Suppressor macrophage treated with lipopolysaccharide for 1 hour (primary cell): ENCODE measurements at places on chromosomes 2 and 18.
A peak's percentile ranks its signal among the peaks of the same experiment; 100 is the strongest.

- no peak for DNase-seq
Observed at GRCh38 chr2:42046819-42047487, 868 bp upstream of the PKDCC start.

DNA sequence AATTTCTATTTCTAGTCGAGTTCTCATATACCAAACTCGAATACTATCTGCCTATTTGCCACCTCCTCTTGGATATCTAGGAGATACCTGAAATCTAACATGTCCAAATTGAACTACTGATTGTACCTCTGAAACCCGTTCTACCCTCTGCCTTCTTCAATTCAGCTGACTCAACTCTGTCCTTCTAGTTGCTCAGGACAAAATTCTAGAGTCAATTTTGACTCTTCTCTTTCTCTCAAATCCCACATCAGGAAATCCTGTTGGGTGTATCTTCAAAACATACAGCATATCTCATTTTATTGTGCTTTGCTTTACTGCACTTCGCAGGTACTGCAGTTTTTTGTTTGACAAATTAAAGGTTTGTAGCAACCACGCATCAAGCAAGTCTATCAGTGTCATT is 137.8 kb downstream of the ZAP70 start:
- no peak for DNase-seq

DNA sequence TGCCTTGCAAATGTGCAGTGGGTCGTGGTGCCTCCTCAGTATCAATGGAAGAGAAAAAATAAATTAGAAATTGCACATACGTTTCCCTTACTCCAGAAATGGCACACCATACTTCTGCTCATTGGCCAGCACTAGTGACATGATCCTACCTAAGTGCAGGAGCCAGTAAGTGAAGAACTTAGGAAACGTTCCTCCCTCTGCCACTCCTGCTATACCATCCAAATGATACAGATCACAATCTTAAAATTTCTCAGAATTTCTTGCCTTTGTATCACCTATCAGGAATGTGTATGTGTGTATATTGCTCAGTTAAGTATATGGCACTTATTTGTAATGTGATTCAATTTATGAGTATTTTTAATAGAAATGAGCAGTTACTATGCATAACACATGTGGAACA is 237.0 kb upstream of the UBE2E3 start:
- DNase-seq = no peak

- DNase-seq = no peak
Observed at GRCh38 chr2:237692601-237693290, 65.4 kb downstream of the LRRFIP1 start.

DNA sequence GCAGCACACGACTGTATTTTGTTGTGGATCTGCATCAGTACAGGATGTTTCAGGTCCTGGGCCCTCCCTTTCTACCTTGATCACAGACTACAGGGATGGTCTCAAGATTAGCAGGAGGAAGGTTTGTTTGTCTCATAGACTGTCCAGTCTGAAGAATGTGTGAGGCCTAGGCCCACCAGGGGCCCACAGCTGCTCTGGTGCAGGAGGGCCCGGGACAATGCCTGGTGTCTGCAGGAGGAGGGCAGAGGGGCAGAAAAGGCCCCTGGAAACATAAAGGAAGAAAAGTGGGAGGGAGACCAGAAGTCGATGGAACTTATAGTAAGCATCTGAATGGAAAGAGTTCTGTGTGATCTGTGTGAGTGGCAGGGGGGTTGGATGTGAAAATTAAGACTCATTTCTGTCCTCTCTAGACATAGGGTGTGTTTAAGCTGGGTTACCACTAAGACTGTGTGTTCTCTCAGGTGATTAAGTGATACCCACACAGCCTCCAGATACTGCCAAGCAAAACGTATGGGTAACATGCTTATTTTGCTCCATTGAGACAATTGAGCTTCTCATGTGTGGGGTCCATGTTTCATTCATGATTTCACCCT is 33.4 kb upstream of the LPIN2 start:
- no peak for DNase-seq

GRCh38 chr2:40048506-40048905 is 269.4 kb upstream of the THUMPD2 start:
- DNase-seq = no peak

DNA sequence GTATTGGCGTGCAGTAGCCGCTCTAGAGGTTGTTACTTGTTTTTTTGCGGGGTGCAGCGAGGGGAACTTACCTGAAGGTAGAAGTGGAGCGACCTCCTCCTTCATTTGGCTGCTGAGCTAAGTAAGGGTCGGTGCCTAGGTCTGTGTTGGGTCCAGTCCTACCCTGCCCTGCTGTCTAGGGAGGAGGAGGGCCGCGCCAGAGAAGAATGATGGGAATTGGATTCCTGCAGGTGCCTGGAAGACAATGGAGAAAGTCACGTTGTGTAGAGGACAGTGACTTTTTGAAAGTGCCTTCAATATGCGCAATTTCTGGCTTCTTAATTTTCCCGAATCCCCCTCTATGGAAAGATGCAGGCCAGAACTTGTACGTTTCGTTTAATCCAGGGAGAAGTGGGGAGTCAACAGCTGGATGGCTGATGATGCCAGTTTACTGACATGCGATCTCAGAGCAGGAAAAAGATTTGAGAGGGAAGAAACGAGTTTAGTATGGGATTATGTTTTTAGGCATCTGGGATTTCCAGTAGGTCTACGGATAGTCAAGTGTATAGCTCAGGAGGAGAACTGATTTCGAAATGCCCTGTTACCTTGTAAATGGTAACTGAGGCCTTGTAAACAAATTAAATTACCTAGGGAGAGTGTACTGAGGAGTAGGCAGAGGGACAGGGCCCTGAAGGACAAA is 653 bp downstream of the MRPS9 start:
- no peak for DNase-seq

GRCh38 chr2:128436479-128437203 is 118.0 kb upstream of the HS6ST1 start:
- no peak for DNase-seq

DNA sequence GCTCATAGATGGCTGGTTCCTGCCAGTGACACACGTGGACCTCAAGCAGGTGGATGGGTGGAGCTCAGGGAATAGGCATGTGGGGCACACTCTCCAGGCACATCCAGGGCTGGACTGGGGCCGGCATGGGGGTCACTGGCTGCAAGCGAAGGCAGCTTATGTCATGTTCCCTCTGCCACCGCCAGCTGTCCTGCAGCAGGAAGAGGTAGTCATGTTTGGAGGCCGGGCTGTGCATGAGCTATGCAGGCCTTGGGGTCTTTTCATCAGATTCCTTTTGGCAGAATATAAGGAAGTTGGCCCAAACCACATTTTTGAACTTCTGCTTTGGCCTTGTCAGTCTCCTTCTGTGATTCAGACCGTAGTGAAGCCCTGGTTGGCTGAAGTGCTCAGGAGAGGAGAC is 61.5 kb downstream of the AGAP1 start:
- peak; percentile 50 for DNase-seq

- no peak for DNase-seq
Observed at GRCh38 chr2:172783165-172783898, 47.7 kb downstream of the RAPGEF4 start.

DNA sequence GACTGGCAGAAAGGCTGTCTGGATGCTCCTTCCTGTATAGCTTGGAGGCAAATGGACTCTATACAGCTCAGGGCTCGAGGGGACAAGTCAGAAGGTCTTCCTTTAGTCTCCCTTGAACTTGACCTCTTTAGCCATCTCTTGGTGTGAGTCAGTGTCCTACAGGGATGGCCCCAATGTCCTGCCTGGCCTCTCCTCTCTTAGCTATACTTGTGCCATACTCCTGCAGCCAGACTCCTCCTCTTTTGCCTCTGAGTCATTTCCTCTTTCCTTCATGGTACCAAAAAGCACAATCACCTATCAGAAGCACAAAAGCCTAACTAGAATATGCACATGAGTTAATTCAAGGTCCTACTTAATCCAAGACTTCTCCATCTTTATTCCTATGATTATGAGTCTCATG is 112.7 kb downstream of the XRCC5 start:
- DNase-seq = peak; percentile 30

GRCh38 chr2:72116081-72116533 is 31.6 kb downstream of the CYP26B1 start:
- no peak for DNase-seq

DNA sequence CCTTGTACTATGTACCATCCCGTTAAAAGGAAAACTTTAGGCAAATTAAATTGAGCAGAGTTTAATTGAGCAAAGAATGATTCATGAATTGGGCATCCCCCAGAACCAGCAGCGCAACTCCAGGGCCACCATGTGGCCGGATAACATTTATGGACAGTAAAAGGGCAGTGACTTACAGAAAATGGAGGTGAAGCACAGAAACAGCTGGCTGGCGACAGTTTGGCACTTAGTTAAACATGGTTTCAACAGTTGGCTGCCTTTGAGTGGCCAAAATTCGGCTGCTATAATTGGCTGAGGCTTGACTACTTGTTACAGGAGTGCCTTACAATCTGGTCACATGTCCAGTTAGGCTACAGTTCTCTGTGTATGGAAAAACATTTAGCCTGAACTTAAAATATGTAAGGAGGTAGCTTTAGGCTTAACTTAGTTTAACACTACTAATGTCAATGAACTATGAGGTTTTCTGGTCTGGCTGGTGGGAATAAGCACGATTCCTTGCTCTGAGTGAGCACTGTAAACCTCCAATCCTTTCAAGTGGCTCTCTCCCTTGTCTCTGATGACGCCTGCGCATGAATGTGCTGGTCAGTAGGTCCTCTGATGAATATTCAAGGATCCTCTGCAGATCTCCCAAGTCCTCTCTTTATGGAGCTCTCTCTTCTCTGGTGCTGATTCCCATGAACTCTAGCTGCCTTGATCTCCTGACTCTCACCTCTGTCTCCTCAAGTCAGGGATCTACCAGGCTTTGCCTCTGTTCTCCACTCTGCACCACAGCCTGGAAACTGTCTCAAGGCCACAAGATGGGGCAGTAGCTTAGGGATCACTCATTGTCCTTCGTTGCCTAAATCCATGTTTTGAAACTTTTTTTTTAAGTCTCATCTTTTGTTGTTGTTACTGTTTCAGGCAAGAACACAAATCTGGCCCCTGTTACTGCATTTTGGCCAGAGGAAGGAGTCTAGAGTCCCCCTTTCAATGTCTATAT is 24.4 kb upstream of the RAB31 start:
- peak; percentile 65 for DNase-seq

- peak; percentile 21 for DNase-seq
Observed at GRCh38 chr2:41784496-41784895, 263.3 kb upstream of the PKDCC start.

GRCh38 chr18:48815581-48816324 is 135.0 kb downstream of the SMAD7 start:
- DNase-seq = peak; percentile 67

GRCh38 chr2:227889336-227889735 is 17.9 kb downstream of the DAW1 start:
- DNase-seq = no peak

DNA sequence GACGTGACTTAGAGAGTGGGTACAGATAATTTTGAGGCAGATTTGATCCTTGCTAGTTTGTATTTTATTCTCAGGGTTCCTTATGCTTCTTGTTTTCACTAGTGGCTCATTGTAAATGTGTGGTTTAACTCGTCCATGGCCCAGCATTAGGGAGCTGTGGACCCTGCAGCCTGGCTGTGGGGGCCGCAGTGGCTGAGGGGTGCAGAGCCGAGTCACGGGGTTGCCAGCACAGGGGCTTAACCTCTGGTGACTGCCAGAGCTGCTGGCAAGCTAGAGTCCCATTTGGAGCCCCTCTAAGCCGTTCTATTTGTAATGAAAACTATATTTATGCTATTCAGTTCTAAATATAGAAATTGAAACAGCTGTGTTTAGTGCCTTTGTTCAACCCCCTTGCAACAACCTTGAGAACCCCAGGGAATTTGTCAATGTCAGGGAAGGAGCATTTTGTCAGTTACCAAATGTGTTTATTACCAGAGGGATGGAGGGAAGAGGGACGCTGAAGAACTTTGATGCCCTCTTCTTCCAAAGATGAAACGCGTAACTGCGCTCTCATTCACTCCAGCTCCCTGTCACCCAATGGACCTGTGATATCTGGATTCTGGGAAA is 269.9 kb downstream of the MYT1L start:
- no peak for DNase-seq

GRCh38 chr2:150472511-150472899 is 15.0 kb downstream of the RND3 start:
- DNase-seq = peak; percentile 69

GRCh38 chr18:50424877-50425690 is 50.2 kb downstream of the SKA1 start:
- DNase-seq = no peak

DNA sequence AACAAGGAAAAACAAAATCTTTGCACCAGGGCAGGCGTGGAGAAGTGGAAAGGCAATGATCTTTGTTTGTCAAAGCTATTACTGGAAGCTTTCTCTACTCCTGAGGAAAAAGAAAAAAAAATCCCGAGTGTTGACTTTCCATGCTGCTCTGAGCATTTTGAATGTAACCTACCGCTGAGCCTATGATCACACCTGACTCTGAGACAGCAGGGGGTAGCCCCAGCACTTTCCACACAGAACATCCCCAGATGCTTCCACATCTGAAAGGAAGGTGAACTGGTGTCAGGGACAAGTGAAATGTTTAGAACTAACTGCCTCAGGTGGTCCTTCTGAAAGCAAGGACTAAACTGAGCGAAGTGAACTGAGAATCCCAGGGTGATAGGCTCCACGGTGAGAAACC is 1315.1 kb upstream of the DDX18 start:
- no peak for DNase-seq

DNA sequence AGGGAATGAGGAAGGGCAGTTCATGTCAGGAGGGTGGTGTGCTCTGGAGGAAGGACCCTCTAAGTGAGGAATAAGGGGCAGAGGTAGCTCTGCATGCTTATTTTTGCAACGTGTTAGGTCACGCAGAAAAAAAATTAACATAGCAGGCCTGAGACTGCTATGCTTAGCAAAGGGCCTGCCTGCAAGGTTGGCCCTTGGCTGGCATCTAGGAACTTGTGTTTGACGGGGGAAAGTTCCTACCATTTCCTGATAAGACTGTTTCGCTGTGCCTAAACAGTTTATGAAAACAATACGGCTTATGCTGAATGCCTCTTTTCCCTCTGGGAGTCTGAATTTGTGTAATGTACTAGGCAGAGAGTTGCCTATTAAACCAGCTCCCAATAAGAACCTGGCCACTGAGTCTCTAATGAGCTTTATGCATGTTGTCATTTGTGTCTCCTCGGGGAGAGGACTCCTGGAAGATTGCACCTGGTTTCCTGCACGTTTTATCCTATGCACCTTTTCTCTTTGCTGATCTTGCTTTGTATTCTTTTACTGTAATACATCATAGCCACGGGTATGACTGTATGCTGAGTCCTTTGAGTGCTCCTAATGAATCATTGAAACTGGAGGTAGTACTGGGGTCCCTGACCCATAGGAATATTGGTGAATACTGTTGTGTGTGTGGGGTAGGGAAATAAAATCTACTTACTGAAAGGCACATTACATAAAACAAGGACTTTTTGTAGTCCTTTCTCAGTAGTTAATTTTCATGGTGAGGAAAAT is 169.0 kb downstream of the PRPF40A start:
- DNase-seq = no peak

GRCh38 chr2:72124376-72124775 is 23.3 kb downstream of the CYP26B1 start:
- DNase-seq = no peak

GRCh38 chr18:51503351-51503750 is 305.9 kb upstream of the MEX3C start:
- DNase-seq = no peak

GRCh38 chr2:120310136-120310535 is 35.8 kb upstream of the INHBB start:
- DNase-seq = no peak

GRCh38 chr2:150491943-150492342 is 4.5 kb upstream of the RND3 start:
- DNase-seq = no peak

GRCh38 chr2:167424803-167425755 is 536.8 kb downstream of the XIRP2 start:
- no peak for DNase-seq
